ENCODE measurements at places on chromosomes 16 and 17.

DNA sequence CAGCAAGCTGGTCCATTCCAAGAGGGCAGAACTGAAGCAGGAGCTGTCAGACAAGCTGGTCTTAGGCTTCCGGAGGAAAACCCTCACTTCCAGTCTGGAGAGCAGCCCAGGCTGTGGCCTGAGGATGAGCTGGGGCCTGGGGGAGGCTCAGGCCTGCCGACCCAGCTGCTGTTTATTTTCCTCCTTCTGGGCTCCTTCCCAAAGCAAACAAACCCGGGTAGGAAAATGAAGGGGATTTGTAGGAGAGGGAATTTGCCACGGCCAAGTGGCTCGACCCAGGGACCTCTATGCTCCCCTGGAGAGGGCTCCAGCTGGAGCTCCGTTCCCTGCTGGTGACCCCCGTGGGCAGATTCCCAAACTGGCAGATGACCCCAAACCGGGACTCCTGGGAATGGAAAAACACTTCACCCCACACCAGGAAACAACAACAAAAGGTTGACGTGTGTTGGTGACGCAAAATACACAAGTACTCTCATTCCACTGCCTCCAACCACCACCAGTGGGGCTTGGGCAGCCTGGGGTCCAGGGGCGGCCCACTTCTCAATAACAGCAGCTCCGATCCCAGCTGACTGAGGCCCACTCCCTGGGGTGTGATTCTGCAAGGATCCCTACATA is 8.8 kb downstream of the JUP start:
- DNase-seq = peak; percentile 57

- no peak for DNase-seq
Observed at GRCh38 chr17:40497695-40498094, 3.7 kb downstream of the TNS4 start.

DNA sequence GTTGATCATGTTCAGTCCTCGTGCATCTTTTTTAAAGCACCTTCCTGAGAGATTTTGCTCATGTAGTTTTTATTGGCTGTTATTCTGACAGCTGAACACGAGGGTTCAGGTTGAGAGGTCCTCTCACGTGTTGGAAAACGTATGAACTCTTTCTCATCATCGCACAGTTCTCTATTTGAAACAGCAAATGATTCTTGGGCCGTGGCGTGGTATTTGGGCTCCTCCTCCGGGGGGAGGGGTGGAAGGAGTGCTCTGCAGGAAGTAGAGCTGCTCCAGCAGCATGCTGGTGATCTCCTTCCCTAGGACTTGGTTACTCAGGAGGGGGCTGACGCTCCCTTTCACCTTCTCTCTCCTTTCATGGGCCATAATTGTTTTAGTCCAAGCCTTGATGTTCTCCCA is 70.4 kb downstream of the KSR1 start:
- DNase-seq = no peak

DNA sequence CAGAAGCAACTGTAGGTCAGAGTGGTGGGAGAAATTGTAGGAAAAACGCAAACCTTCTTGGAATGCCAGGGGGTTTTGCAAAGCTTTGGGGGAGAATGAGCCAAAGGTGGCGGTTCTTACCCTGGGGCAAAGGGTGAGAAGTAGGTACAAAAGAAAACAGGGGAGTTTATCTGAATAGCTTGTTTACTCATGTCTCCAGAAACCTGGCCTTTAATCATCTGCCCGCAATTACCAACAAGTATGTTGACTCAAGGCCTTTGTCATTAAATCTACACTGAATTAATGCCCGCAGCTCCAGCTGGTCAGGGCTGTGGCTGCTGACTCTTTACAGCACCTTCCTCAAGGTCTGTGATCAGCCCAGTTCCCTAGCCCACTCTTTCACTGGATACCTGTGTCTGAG is 320.1 kb downstream of the CBLN1 start:
- no peak for DNase-seq

DNA sequence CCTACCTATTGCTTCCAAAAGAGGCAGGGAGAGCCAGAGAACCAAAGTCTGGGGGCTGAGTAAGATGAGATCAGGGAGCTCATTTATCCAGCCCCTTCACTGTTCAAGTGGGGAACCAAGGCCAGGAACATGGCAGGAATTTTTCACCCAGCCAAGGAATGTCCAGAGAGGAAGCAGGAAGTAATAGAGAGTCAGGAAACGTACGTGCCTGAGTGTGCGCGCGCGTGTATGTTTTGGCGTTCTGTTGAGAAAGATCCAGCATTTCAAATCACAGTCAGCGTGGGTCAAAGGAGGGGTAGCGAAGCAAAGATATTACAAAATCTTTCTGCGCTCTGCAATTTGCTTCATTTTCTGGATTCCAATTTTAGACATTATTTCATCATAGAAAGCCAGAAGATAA is 41.9 kb upstream of the WSCD1 start:
- DNase-seq = no peak

DNA sequence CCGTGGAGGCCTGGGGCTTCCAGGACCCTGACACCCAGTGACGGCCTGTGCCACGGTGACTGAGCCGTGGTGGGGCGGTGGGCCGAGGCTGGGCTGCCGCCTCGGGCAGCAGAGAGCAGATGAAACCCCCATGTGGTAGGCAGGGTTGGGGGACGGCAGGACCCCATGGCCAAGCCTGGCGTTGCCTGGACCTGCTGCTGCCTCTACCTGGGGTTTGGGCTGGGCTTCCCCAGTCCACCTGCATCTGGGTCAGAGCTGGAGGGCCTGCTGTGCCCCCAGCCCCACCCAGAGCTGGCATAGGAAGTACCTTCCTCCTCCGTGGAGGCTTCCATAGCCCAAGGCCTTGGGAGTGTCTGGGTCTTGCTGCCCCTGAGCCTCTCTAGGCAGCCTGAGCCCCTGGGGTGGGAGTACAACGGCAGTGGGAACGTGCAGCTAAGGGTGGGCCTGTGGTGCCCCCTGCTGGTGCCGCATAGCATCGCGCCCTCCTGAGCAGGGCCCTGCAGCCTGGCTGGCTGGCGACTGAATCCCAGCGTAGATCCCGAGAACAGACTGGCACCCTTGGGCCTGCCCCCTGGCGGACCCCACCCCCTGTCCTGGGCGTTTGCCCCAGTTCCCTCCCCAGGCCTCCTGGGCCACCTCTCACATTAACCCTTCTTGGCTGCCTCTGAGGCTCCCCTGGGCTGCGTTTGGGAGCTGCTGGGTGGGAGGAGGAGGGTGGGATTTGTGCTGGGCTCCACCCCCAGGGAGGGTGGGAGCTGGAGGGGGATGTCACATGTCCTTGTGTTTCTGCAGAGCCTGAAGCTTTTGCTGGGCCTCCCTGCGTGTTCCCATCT is 12.6 kb upstream of the ATP6V0C start:
- peak; percentile 86 for DNase-seq

DNA sequence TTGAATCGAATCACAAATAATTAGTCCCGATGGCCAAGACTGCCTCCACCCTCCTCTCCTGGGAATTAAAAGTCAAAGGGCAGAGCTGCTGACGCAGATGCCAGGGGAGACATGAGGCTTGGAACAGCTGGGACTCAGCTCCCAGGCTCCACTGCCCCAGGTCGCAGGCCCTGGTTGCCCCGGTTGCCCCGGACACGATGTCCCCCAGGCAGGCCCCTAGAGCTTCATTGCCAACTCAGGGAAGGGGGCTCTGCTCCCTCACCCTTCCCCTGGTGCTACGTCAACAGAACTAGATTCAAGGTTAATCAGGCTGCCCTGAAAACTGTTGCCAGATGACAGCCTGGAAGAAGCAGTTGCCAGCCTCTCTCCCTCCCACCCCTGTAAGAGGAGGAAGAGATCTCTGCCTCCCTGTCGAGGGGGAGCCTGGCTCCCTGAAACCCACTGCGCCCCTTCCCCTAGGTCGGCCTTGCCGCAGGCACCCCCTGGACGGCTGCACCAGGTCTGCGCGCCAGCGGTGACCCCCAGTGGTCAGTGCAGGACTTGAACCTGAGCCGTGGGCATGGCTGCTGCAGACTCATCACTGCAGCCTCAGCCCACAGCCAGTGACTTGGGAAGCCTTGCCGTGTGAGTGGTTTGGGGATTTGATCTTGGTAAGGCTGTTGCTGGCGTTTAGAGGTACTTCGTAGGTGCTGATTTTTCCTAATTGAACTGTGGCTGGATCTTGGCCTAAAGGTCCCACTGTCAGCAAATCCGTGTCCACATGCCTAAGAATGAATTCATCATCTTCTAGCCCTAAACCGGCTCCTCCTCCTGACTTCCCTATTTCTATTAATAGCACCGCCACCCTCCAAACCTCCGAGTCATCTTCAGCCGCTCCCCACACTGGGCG is 84.1 kb upstream of the TOB1 start:
- peak; percentile 72 for DNase-seq
